ENCODE measurements at places on chromosomes 11 and 22.

- DNase-seq = peak; percentile 85
These were observed 7.4 kb downstream of the USP2 start for GRCh38 chr11:119373921-119374631.

DNA sequence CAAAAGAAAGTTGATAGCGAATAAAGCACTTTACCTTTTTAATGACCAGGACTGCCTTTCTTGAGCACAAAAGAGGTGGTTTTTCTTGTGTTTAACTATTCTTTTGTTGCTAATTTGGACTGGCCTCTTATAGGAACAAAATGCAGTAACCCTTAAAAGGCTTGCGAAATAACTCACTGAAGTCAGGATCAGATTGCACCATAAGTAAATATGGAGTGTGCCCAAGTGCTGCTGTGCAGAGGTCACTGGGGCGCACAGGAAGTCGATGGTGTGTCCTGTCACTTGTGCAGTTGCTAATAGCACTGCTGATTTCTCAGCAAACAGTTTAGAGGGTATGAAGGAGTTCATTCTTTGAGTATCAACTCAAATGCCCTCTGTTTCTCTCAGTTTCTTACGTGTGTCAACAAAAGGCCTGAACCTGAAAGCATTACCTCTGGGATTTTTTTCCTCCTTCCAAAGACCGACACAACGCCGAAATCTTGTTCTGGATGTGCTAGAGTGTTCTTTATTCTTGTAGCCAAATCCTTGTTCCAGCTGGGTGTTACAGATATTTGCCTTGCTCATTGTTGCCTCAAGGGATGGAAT is 71.3 kb downstream of the ATXN10 start:
- DNase-seq = no peak

DNA sequence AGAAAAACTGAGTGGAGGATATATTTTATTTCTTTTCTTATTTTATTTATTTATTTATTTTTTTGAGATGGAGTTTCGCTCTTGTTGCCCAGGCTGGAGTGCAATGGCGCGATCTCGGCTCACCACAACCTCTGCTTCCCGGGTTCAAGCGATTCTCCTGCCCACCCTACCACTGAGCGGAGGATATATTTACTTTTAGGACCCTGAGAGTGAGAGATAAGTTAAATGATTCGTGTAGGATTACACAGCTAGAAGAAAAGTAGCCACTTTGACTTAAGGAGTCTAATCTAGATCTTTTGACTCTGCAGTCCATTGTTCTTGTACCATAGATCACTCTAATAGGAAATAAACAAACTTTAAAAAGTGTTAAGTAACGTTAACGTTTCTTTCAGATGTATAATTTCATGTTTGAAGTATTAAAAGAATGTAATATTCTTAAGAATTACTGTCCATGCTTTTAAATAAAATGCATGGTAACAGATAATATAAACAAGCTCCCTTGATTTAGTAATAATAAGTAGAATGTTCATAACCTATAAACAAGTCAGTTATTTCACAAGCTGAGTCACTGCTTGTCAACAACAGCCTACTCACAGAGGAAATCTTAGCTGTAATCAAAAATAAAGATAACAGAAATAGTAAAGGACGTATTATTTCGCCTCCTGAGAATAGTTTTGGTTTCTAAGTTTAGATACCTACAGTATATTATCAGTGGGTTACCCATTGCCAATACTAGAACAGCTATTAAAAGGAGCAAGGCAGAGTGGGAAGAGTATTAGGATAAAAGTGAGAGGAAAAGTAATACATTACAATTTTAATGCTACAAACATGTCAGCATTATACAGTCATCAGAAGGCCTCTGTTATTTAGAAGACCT is 18.6 kb downstream of the USP47 start:
- DNase-seq = no peak

DNA sequence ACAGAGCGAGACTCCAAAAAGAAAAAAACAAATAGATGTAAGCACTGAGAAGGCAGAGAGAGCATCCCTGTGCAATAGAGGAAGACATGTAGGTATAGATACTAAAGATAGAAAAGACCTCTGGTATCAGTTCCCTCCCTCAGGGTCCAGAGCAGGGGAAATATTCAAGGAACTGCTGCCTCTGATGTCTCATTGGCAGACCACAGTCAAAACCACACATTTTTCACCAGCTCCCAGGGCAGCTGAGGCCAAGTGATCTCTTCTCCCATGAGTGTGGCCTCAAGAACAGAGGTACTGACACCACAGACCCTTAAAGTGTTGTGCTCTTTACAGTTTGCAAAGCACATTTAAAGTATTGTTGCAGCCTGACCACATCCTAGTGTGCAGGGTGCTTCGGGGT is 288.5 kb downstream of the NTM start:
- no peak for DNase-seq

GRCh38 chr11:8948886-8949285 is 6.1 kb upstream of the ASCL3 start:
- no peak for DNase-seq

- DNase-seq = no peak
These were observed 30.1 kb upstream of the ANO5 start for GRCh38 chr11:22162756-22163155.

DNA sequence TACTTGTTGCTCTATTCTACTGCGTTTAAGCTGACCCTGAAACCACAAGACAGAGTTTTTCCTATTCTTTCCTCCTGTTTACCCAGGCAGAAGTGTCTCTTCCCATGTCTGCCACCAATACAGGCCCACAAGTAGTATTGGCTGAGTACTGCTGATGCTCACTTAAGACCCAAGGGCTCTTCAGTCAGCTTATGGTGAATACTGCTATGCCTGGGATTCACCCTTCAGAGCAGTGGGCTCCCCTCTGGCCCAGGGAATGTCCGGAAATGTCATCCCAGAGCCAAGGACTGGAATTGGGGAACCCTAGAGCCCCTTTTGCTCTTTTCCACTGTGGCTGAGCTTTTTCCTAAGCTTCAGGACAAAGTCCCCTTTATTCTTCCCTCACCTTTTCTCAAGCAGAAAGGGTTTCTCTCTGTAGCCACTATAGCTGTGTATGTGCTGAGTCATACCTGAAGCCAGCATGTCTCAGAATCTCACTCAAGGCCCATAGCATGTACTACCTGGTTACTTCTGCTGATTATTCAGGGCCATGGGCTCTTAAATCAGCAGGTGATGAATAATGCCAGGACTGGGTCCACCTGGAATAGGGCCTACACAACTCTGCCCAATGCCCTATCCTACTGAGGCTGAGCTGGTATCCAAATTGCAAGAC is 745.8 kb upstream of the ANO5 start:
- no peak for DNase-seq

DNA sequence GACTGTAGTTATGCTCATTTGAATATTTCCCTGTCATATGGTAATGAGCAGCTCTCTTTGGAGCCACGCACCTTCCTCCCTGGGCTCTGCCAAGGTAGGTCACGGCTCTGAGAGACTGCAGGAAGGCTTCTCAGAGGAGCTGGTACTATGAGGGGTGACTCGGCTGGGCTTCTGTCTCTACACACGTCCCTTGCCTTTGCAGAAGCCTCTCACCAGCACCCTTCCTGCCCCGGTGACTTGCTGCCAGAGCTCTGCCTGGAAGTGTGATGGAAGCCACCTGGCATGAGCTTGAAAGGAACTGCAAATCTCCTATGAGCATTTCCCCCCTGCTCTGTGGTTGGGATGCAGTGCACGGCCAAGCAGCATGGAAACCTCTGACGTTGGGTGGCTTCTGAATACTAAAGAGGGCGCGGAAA is 74.2 kb downstream of the KIRREL3 start:
- DNase-seq = peak; percentile 48

- DNase-seq = no peak
These were observed 243.5 kb upstream of the ANO3 start for GRCh38 chr11:26088391-26088790.

DNA sequence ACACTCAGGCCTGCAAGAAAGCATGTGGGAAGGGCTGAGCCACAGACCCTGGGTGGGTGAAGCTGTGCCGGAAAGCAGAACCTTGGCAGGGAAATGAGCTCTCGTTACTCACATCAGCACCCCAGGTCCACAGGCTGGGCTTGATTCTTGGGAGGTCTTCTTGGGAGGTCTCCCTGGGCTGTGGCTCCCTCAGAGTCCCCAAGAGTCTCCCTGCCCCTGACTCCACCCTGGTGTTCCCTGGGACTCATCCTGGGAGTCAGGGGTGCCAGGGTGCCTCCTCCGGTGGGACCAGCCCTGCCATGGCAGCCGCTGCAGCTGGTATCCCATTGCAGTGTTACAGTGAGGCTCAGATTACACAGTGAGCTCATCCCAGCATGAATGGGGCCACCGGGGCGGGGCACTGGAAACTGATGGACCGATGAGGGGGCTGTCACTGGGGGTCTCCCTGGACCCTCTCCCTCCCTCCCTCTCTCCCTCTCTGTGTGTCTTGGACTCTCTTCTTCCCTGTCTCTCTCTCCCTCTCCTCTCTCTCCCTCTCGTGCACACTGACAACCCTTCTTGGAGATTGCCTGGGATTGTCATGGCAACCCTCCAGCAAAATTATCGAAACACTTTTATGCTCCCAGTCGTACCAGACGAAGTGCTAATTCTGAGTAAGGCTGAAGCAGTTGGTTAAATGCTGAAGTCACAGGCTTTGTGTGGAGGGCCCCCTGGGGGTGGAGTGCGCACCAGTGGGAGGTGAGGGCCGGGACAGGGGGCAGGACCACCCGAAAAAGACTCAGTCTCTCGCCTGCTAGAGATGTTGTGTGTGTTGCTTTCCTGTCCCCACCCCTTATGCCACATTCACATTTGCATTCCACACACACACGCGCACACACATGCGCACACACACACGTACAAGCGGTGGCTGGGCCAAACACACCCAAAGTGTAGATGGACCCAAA is 8.6 kb upstream of the C11orf96 start:
- DNase-seq = no peak

DNA sequence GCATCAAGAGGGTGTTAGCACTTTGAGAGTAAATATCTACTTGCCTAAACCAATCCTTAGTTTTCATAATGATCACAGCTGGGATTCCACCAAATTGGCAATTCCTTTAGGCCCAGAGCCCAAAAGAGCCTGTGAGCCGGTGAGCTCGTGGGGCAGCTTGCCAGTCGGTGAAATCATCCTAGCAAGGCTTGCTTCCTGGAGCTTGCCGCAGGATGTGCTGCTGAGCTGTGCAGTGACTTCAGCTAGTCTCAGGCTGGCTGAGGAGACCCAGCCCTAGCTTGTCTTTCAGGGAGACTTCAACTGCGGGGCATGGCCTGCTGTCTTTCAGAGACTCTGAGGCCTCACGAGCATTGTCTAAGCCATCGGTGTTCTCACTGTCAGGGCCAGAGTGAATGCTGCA is 73.6 kb upstream of the SUSD2 start:
- DNase-seq = no peak

DNA sequence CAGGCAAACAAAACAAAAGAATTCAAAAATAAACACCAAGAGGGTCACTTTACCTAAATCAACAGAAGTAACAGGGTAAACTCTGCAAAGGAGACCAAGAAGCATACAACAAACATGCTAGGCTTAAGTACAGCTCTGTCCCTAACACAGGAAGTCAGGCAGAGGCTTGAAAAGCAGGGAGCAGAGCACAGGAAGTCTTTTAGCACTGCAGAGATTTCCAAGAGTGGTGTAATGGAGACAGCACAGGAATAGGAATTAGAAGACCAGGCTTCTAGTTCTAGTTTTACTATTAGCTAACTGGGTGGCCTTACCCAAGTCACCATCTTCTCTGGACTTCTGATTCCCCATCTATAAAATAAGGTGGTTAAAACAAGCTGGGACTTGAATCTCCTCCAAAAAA is 1.9 kb downstream of the RBFOX2 start:
- no peak for DNase-seq

DNA sequence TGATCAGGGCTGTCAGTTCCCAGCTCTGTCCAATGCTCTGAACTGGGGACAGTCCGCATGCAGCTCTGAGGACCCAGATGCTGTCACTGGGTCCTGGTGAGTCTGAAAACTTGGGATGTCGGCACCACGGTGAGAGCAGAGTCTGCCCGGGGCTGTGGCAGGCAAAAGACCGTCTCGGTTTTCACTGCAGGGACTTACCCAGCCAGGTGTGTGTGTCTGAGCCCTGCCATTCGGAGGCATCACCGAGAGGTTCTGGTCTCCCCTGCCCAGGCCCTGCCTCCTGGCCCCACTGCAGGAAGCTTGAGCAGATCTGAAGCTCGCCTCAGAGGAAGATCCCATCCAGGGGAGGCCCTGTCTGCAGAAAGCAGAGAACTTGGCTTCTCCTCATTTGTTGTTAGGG is 5.2 kb downstream of the TP53AIP1 start:
- no peak for DNase-seq

DNA sequence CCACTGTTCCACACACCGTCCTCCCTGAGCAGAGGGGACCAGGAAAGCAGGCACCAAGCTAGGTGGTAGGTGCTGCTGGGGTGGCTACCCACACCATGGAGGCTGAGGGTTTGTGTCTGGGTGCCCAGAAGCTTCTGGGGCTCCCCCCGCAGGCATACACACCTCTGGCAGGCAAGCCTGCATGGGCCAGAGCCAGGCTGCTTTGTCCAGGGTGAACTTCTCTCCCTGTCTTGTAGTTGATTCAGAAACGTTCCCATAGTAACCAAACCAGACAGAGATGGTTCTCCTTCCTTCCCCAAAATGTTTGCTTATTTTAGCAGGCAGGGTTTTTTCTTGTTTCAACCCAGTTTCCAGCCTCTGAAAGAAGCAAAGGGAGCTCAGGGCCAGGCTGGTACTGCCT is 40.9 kb upstream of the SUSD2 start:
- DNase-seq = no peak

Data from renal pelvis (tissue), 12 donors.